Effector memory CD8-positive, alpha-beta T cell (primary cell): ENCODE measurements at places on chromosomes 6 and 20.

GRCh38 chr20:56945057-56945456 lies 316.0 kb downstream of the TFAP2C start:
- no peak for DNase-seq

- DNase-seq: no peak
Measured at GRCh38 chr6:100447081-100447899, 17.4 kb downstream of the SIM1 start.

GRCh38 chr6:446418-447366 lies 55.1 kb downstream of the IRF4 start:
- peak; percentile 51 for DNase-seq

GRCh38 chr6:123594776-123595175 lies 42.0 kb downstream of the TRDN start:
- DNase-seq: no peak

GRCh38 chr20:37228082-37228481 lies 33.5 kb downstream of the GHRH start:
- no peak for DNase-seq

- no peak for DNase-seq
Measured at GRCh38 chr6:53931086-53931485, 136.3 kb downstream of the LRRC1 start.

DNA sequence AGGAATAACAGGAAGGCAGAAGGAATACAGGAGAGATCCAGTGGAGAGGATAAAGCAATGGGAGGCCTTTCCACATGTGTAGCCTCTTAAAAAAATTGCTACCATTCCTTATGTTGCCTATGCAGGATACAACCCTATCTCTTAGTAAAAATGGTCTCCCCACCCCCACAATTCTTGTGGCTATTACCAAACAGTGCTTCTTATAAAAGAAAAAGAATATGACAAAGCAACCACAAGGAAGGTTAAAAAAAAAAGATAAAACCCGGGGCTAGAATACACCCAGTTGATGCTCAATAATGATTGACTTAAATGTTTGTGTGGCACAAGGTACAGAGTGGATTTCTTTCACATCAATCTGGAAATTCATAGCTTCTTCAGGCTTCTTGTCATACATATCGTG lies 250.9 kb downstream of the HIVEP2 start:
- DNase-seq: no peak

- DNase-seq: no peak
Measured at GRCh38 chr20:5548902-5549599, 201.2 kb upstream of the SHLD1 start.
